AG04449 (cell line): ENCODE measurements at places on chromosomes 4 and X.

- peak; percentile 10 for DNase-seq
Observed at GRCh38 chr4:126071346-126072333, 756.9 kb downstream of the FAT4 start.

- no peak for DNase-seq
Observed at GRCh38 chr4:174749091-174749490, 80.0 kb downstream of the GLRA3 start.

DNA sequence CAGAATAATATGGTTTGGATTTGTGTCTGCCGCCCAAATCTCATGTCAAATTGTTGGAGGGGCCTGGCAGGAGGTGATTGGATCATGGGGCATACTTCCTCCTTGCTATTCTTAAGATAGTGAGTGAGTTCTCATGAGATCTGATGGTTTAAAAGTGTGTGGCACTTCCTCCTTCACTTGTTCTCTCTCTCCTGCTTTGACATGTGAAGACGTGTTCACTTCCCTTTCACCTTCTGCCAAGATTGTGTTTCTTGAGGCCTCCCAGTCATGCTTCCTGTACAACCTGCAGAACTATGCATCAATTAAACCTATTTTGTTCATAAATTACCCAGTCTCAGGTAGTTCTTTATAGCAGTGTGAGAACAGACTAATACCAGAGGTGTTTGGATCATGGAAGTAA is 325.7 kb upstream of the GIMD1 start:
- DNase-seq = no peak

DNA sequence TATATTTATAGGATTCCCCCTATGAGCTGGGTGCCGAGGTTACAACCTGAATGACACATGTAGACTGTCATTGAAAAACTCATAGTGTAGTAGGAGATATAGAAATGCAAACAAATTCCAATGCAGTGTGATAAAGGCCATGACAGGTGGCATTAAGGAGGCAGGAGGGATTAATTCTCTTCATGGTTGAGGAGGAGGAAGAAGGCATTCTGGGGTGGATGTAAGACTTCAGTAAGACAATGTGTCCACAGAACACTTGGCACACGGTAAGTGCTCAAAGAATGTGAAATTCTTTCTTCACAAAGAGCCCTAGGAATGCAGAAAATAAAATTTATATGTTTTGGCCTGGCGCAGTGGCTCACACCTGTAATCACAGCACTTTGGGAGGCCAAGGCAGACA is 136.5 kb downstream of the RBM47 start:
- DNase-seq = no peak
